AG08396 (cell line): ENCODE measurements at places on chromosomes 2 and 18.

- DNase-seq: no peak
Measured at GRCh38 chr18:8763611-8764010, 58.3 kb downstream of the MTCL1 start.

- DNase-seq: no peak
Measured at GRCh38 chr2:136054856-136055255, 63.1 kb downstream of the CXCR4 start.

DNA sequence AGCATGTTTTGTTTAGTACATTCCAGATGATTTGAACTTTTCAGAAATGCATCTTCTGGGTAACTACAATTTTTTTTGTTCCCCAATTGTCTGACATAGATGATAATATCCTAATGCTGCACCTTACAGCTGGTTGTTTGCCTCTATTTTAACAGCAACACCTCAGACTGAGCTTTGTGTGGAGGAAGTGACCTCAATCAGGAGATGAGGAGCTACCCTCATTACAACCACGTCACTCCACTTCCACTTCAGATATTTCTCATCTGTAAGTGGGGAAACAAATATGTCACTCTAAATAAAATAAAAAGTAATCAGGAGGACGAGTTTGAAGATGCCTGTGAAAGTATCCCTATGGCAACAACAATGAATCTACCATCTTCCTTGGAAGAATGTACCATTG, 12.1 kb upstream of the SRSF7 start:
- no peak for DNase-seq

- no peak for DNase-seq
Measured at GRCh38 chr2:111169924-111170323, 49.2 kb downstream of the BCL2L11 start.

DNA sequence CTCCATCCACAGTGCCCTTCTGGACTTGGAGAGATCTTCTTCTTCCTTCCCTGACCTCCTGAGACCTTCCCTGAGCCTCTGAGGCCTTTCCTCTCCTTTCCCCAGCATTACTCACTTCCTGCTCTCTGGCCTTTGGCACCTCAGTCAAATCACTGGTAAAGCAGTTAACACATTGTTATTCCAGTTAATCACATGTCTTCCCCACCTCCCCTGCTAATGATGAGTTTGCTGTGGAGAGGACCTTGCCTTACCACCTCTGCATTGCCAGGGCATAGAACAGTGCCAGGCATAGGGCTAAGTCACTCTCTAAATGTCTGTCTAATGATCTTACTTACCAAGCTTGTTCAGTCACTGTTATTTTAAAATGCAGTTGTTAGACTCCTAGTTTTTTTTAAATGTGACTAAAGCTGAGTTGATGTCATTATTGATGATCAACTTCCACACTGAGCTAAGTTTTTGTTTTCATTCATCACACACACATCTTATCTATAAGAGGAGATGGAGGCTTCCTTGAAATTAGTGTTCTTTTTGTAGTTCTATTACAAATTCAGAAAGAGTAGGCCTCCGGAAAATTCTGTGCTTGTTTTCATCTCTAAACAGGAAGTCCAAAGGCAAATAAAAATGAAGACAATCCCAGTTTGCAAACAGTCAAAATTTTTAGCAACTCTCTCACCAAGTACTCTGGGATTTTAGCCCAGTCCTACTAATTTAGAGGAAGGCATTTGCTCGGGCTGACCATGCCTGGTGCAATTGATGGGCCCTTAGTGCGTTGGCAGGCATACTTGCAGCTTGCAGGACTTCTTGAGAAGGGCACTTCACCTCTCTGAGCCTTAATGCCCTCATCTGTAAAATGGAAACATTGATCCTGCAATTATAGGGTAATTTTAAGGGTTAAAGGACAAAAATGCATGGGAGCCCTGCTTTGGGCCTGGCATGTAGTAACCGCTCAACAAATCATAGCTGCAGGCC, 113.7 kb upstream of the SPRED2 start:
- peak; percentile 25 for DNase-seq

GRCh38 chr2:95296011-95296410, 1.1 kb upstream of the KCNIP3 start:
- no peak for DNase-seq

- no peak for DNase-seq
Measured at GRCh38 chr2:187527262-187527661, 27.0 kb downstream of the TFPI start.

DNA sequence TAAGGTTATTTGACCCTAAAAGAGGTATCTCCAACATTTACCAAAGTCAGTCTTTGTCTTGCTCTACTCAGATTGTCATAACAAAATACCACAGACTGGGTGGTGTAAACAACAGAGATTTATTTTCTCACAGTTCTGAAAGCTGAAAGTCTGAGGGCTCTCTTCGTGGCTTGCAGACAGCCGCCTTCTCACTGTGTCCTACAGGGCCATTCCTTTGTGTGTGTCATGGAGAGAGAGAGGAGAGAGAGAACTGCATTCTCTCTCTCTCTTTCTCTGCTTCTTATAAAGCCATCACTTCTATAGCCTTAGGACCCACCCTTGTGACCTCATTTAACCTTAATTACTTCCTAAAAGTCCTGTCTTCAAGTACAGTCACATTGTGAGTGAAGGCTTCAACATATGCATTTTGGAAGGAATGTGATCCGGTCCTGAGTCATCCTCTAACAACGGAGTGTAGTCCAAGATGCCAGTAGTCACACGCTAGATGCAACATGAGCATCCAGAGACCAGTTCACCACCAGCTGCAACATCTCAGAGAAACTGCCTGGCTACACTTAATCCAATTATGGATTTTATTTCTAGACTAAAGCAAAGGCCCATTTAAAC, 130.2 kb downstream of the CD226 start:
- peak; percentile 77 for DNase-seq
